ENCODE measurements at places on chromosomes 2 and 18. TPM values are rescaled to one million over a fixed set of nuclear protein-coding genes. Genes with fewer than 3 reads are reported as not detected.

Gene LANCL1
- total RNA-seq = 38.5 TPM

Gene RAB27B
- 28.7 TPM for total RNA-seq

Gene WDR35
- total RNA-seq = 21.7 TPM

Gene ANKRD30B
- total RNA-seq = not detected

Gene CAPN14
- under 0.01 TPM for total RNA-seq

Gene POTEE
- not detected for total RNA-seq

Gene COL4A3
- total RNA-seq = under 0.01 TPM

Gene STON1
- 7.4 TPM for total RNA-seq

Gene POTEC
- not detected for total RNA-seq

Gene LCT
- total RNA-seq = not detected

All from subcutaneous preadipocyte (primary cell).